ENCODE measurements at places on chromosomes 7 and 10. TPM values are rescaled to one million over a fixed set of nuclear protein-coding genes. Genes with fewer than 3 reads are reported as not detected.

DNA sequence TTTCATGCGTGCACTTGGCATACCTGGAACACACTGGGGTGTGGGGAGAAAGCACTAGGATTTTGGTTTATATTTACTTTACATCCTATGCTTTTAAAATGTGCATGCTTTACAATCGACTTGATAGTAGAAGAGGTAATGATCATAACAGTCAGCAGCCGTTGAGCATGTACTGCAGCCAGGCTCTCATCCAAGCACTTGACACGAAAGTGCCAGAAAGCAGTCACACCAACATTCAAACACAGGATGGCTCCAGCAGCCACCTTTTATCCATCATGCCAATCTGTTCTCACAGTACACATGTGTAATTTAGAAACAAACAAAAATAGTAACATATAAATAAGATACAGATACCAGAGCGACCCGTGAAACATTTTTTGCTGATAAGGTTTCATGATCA lies 1.2 kb upstream of the FAM241B start:
- no peak overlapping the region for H3K4me3 ChIP-seq
- no peaks in the 10 kb centered on the region for H3K27me3 ChIP-seq
- DNase-seq: no peak
- no peaks in the 10 kb centered on the region for H3K36me3 ChIP-seq
- H3K4me1 ChIP-seq: no peaks in the 10 kb centered on the region
- no peak overlapping the region for H3K27ac ChIP-seq

- H3K36me3 ChIP-seq: no peaks in the 10 kb centered on the region
- H3K27ac ChIP-seq: peak overlapping the region; percentile 14
- no peaks in the 10 kb centered on the region for H3K4me1 ChIP-seq
- H3K4me3 ChIP-seq: no peak overlapping the region
Observed at GRCh38 chr10:71770789-71771188, 2.5 kb downstream of the VSIR start.

- no peaks in the 10 kb centered on the region for H3K27me3 ChIP-seq
- no peak overlapping the region for H3K4me3 ChIP-seq
- H3K27ac ChIP-seq: no peak overlapping the region
- peak; percentile 28 for DNase-seq
Observed at GRCh38 chr7:41917-42565, 150.3 kb upstream of the FAM20C start.

PRTFDC1 gene
- polyA plus RNA-seq: 14.4 TPM

- H3K4me1 ChIP-seq: no peaks in the 10 kb centered on the region
- no peaks in the 10 kb centered on the region for H3K36me3 ChIP-seq
- H3K4me3 ChIP-seq: no peak overlapping the region
- H3K27ac ChIP-seq: no peak overlapping the region
- no peaks in the 10 kb centered on the region for H3K27me3 ChIP-seq
- no peak for DNase-seq
Observed at GRCh38 chr10:93081834-93082233, 8.1 kb downstream of the CYP26A1 start.

GRCh38 chr7:101593556-101593955 lies 35.5 kb downstream of the MYL10 start:
- no peak overlapping the region for H3K4me3 ChIP-seq
- H3K27me3 ChIP-seq: no peaks in the 10 kb centered on the region
- H3K27ac ChIP-seq: no peak overlapping the region
- DNase-seq: no peak
- H3K4me1 ChIP-seq: no peaks in the 10 kb centered on the region
- H3K36me3 ChIP-seq: no peaks in the 10 kb centered on the region

SFTPA1 gene
- polyA plus RNA-seq: 4.4 TPM

GRCh38 chr10:9166770-9167169 lies 1112.3 kb downstream of the GATA3 start:
- no peaks in the 10 kb centered on the region for H3K27me3 ChIP-seq
- H3K27ac ChIP-seq: no peak overlapping the region
- DNase-seq: no peak

COMMD3 gene
- 60.5 TPM for polyA plus RNA-seq

GRCh38 chr10:99775850-99776249 lies 6.6 kb upstream of the ABCC2 start:
- no peaks in the 10 kb centered on the region for H3K27me3 ChIP-seq
- no peak for DNase-seq
- H3K27ac ChIP-seq: no peak overlapping the region

DNA sequence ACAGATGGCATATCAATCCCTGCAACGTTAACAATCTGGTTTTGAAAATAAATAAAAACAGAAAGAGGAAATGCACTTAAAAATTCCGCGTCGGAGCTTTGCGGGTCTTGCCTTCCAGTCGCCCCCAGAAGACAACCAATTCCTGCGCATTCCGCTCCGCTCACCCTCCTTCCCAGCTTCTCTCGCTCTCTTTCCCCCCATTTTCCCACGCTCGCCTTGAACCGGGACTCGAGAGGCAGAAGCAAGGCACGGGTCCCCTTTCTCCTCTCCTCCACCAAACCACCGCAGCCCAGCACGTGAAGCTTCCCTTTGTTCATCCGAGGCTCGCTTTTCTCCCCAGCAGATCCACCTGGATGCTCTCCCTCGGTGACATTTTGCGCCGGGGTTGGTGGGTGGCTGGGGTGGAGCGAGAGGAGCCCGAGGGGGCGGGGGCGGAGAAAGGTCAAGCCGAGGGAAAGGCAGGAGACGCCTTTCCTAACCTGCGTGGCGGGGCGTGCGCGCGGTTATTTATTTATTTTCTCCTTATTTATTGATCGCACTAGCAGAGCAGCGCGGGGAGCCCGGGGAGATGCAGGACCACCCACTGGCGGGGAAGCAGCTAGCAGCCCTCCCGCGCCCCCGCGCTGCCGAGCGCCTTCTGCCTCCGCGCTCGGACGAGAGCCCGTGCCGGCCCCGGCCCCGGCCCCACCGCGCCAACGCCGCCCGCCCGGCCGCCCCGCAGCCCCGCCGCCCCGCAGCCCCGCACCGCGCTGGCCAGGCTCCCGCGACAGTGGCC lies at the start of gene KCND2:
Gene KCND2 (plus strand): TSS at position 475 of the 775 bp plus-strand sequence.
- peak; percentile 76 for DNase-seq
- H3K36me3 ChIP-seq: no peaks in the 10 kb centered on the region
- H3K4me1 ChIP-seq: no peaks in the 10 kb centered on the region
- no peak within 1 kb of the TSS for H3K27ac ChIP-seq
- no peaks in the 10 kb centered on the region for H3K27me3 ChIP-seq

- no peaks in the 10 kb centered on the region for H3K36me3 ChIP-seq
- DNase-seq: no peak
- no peaks in the 10 kb centered on the region for H3K27me3 ChIP-seq
- H3K27ac ChIP-seq: no peak overlapping the region
Observed at GRCh38 chr10:110525349-110526260, 27.9 kb downstream of the DUSP5 start.

- H3K27me3 ChIP-seq: no peaks in the 10 kb centered on the region
- H3K36me3 ChIP-seq: no peaks in the 10 kb centered on the region
- no peak overlapping the region for H3K27ac ChIP-seq
- no peak overlapping the region for H3K4me3 ChIP-seq
Observed at GRCh38 chr10:125662584-125662983, 20.4 kb downstream of the TEX36 start.

- no peak for DNase-seq
- no peaks in the 10 kb centered on the region for H3K27me3 ChIP-seq
- H3K4me1 ChIP-seq: no peaks in the 10 kb centered on the region
- no peak overlapping the region for H3K27ac ChIP-seq
- H3K4me3 ChIP-seq: no peak overlapping the region
- H3K36me3 ChIP-seq: no peaks in the 10 kb centered on the region
Observed at GRCh38 chr10:55091691-55092328, 290.8 kb upstream of the PCDH15 start.

NRG3 gene
- 0.50 TPM for polyA plus RNA-seq

- H3K27ac ChIP-seq: no peak overlapping the region
- peaks cover 3% of the 10 kb centered on the region for H3K4me1 ChIP-seq
- DNase-seq: no peak
- no peak overlapping the region for H3K4me3 ChIP-seq
- H3K27me3 ChIP-seq: no peaks in the 10 kb centered on the region
- no peaks in the 10 kb centered on the region for H3K36me3 ChIP-seq
Observed at GRCh38 chr7:37536706-37537105, 88.0 kb upstream of the ELMO1 start.

DNA sequence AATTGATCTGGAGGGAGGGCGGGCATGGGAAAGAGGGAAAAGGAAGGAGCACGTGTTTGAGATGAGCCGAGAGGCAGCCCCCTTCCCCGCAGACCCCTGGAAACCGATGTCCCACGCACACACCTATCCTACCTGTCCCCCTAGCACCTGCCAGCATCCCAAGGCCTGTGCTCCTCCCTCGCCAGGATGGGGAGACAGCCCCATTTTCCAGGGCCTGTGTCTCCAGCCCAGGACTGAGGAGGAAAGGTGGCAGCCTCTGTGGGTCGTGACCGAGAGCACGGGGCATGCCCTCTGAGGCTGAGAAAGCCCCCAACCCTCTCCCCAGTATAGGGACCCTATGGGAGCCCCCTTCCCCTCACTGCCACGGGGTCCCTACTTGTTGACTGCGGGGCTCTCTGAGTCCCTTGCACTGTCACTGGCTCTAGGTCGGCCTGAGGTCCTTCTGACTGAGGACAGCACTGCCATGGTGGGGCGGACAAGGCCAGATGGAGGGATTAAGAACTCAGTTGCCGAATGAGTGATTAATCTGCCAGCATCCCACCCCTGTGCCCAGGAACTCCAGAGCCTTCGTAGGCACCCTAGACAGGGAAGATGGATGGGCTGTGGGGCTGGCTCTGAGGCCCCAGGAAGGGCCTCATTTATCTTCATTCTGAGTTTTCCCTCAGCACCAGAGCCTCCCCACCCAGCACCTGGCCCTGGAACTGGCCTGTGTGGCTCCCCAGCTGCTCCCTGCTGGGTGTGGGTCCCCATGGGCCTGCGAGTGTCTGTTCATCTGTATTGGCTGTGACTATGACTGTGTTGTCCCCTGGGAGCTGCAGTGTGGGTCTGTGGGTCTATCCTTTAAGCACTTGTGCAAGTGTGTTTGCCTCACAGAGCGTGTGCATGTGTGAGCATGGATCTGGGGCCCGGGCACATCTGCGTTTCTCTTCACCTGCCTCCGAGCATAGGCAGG lies 26.0 kb downstream of the CRHR2 start:
- no peak overlapping the region for H3K4me3 ChIP-seq
- H3K4me1 ChIP-seq: no peaks in the 10 kb centered on the region
- DNase-seq: no peak
- H3K27me3 ChIP-seq: no peaks in the 10 kb centered on the region
- H3K36me3 ChIP-seq: no peaks in the 10 kb centered on the region

DNA sequence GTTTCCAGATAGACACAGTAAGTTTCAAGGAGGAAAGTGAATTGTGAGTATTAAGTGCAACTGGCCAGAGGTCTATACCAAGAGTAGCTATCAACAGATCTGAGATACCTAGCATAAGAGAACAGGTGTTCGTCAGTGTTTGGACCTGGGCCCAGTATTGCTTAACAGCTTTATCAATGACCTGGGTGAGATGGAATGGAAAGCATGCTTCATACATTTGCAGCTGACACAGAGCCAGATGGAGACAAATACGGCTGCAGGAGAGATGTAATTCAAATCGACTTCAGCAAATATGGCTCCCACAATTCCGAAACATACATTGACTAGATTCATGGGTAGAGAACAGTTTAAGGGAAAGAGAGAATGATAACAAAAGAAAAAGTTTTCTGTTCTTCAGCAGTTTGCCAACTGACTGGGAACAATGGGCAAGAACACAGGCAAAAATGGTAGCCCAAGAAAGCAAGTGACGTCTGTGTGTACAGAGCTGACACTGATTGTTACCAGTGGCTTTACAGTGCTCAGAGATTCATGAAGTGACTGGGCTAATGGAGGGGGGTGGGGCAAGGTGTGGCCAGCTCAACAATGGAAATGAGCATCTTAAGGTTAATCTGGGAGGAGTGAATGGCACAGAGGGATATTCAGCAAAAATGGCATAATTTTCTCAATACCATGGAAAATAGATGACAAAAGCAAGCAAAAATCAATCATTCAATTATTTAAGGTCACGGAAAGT lies 28.0 kb upstream of the COBL start:
- H3K27me3 ChIP-seq: no peaks in the 10 kb centered on the region
- no peak for DNase-seq
- no peaks in the 10 kb centered on the region for H3K36me3 ChIP-seq
- no peak overlapping the region for H3K27ac ChIP-seq
- no peak overlapping the region for H3K4me3 ChIP-seq

MOGAT3 gene
- 5.4 TPM for polyA plus RNA-seq

GRCh38 chr10:14397066-14397465 lies 66.3 kb upstream of the FRMD4A start:
- no peaks in the 10 kb centered on the region for H3K36me3 ChIP-seq
- DNase-seq: peak; percentile 84
- H3K27me3 ChIP-seq: no peaks in the 10 kb centered on the region
- H3K4me3 ChIP-seq: no peak overlapping the region
- H3K4me1 ChIP-seq: no peaks in the 10 kb centered on the region

PTF1A gene
- not detected for polyA plus RNA-seq

GRCh38 chr10:72765051-72765745 lies 73.3 kb downstream of the MCU start:
- H3K4me3 ChIP-seq: no peak overlapping the region
- H3K27ac ChIP-seq: no peak overlapping the region
- DNase-seq: no peak

GRCh38 chr10:37703833-37704382 lies 153.5 kb downstream of the ZNF248 start:
- no peaks in the 10 kb centered on the region for H3K36me3 ChIP-seq
- DNase-seq: no peak
- H3K27me3 ChIP-seq: no peaks in the 10 kb centered on the region
- no peak overlapping the region for H3K4me3 ChIP-seq

GRCh38 chr7:22675917-22676343 lies 51.1 kb upstream of the IL6 start:
- DNase-seq: no peak
- H3K4me1 ChIP-seq: no peaks in the 10 kb centered on the region
- H3K27ac ChIP-seq: no peak overlapping the region
- H3K4me3 ChIP-seq: no peak overlapping the region
- H3K27me3 ChIP-seq: no peaks in the 10 kb centered on the region
- no peaks in the 10 kb centered on the region for H3K36me3 ChIP-seq

DNA sequence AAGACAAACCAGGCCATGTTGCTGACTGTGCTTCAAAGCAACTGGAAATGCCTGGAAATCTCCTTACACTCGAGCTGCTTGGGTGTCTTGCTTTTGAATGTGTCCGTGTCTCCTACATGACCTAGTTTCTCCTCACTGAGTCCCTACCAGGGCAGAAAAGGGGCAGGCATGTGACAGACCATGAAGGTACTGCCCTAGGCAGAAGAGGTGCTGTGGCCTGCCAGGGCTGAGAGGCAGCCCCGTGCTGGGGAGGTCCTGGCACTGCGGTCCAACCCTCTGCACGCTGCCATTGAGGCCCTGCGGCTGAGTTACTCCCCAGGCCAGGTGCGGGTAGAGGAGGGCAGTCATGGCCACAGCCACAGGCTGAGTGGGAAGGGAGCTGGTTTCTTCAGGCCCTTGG lies 159.3 kb downstream of the LYZL1 start:
- H3K36me3 ChIP-seq: no peaks in the 10 kb centered on the region
- H3K27me3 ChIP-seq: no peaks in the 10 kb centered on the region
- H3K4me3 ChIP-seq: no peak overlapping the region
- no peak for DNase-seq

DNA sequence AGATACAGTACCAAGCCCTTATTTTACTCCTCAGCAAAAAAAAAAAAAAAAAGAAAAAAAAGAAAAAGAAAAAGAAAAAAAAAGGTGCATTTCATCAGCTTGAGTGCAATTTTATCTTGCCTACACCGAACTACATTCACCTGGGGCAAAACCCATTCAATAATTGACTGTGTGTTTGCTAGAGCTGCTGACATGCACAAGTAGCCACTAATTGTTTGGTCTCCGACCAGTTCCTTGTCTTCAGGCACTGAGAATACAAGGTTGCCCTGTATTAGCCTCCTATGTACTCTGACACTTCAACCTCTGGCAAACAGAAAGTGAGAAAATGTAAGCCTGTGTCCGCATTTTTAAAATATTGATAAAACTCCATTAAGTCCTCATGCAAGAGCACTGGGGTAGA lies 1579.4 kb upstream of the LRRTM3 start:
- no peak overlapping the region for H3K27ac ChIP-seq
- peaks cover 1% of the 10 kb centered on the region for H3K4me1 ChIP-seq
- no peak overlapping the region for H3K4me3 ChIP-seq
- H3K36me3 ChIP-seq: no peaks in the 10 kb centered on the region
- no peak for DNase-seq

AEBP1 gene
- polyA plus RNA-seq: 2,243 TPM

CALD1 gene
- polyA plus RNA-seq: 1,235 TPM

Data from aorta (tissue), 5 donors.